ENCODE measurements at places on chromosomes 5 and 9.

GRCh38 chr9:27210588-27210987, 86.4 kb downstream of the EQTN start:
- no peak for DNase-seq

GRCh38 chr5:87321605-87322004, 53.9 kb downstream of the RASA1 start:
- DNase-seq: no peak

- DNase-seq: no peak
Measured at GRCh38 chr5:141848744-141849414, 29.3 kb downstream of the PCDH1 start.

GRCh38 chr9:22512495-22512894, 65.9 kb downstream of the DMRTA1 start:
- no peak for DNase-seq

DNA sequence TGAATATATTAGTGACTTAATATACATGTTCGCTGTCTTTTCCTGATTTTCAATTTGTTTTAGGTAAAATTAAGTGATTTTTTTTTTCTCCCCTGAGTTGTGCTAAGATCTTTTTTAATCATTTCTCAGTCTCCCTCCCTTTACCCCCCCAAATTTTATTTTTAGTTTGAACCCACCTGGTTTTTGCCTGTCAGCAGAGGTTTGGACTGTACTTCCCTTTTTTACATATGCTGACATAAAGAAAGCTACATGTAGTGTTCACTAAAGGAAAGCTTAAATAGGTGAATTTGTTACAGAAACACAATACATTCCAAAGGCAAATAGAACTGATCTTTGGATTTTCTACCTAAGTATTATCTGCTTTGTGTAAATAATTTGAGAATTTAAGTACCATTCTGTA, 82.2 kb downstream of the IPO11 start:
- no peak for DNase-seq

DNA sequence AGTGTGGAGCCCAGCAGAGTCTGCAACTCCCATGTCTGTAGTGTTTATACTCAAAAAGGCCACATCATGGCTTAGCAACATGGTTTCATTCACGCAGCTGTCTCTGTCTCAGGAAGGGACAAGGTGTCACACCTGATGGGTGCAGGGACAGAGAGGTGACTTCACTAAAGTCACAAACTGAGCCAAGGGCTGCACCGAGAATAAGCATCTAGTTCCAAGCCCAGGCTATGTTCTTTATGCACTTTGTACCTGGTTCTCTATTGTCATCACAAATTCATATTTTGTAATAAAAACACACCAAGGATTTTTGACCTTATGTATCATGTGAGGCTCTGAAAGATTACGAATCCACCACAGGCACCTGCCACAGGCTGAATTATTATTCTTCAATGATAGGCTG, 64.9 kb upstream of the STK32A start:
- no peak for DNase-seq

Measured in activated T-helper 1 cell treated with Interleukin-2 at 50 U/mL for 16 hours (primary cell).